ENCODE measurements at places on chromosomes 16 and 17. TPM values are rescaled to one million over a fixed set of nuclear protein-coding genes. Genes with fewer than 3 reads are reported as not detected.

TMEM238L gene
- polyA plus RNA-seq = 2.9 TPM

SNX11 gene
- 19.3 TPM for polyA plus RNA-seq

RNF222 gene
- polyA plus RNA-seq = not detected

CDRT15L2 gene
- polyA plus RNA-seq = not detected

KRTAP4-3 gene
- polyA plus RNA-seq = not detected

TSR3 gene
- polyA plus RNA-seq = 54.9 TPM

GRCh38 chr17:41592601-41593305 lies 6.1 kb upstream of the KRT14 start:
- DNase-seq = no peak

DNA sequence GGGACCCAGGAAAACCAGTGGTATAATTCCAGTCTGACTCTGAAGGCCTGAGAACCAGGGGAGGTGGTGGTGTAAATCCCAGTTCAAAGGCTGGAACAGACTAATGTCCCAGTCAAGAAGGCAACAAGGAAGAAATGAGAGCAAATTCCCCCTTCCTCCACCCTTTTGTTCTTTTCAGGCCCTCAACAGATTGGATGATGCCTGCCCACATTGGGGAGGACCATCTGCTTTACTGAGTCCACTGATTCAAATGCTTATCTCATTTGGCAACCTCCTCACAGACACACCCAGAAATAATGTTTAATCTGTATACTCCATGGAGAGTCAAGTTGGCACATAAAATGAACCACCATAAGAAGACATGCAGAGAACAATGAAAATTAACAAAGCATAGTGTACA lies 61.9 kb upstream of the CRYM start:
- no peak for DNase-seq

- DNase-seq = no peak
Measured at GRCh38 chr16:81491541-81492188, 47.1 kb downstream of the CMIP start.

DNA sequence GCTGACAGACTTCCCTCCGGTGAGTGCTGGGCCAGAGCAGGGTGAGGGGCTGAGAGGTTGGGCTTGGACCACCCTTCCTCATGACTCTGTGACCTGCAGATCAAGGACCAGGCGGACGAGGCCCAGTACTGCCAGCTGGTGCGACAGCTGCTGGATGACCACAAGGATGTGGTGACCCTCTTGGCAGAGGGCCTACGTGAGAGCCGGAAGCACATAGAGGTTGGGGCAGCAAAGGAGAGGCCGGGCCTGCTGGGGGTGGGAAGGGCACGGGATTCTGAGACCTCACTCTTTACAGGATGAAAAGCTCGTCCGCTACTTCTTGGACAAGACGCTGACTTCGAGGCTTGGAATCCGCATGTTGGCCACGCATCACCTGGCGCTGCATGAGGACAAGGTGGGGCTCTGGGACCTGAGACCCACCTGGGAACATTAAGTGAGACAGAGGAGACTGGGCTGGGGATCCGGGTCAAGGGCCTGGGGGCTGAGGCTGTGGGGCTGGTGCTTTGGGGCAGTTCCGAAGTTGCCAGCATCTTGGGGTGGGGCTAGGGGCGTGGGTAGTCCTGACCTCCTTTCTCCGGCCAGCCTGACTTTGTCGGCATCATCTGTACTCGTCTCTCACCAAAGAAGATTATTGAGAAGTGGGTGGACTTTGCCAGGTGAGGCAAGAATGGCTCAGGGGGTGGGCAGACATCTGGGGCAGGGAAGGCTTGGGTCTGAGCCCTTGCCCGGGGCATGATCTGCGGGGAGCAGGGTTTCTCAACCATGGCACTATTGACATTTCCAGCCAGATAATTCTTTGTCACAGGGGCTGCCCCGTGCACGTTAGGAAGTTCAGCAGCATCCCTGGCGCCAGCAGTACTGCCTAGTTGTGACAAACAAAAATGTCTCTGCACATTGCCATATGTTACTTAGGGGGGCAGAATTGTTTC lies 2.2 kb downstream of the BCKDK start:
- DNase-seq = no peak

DNA sequence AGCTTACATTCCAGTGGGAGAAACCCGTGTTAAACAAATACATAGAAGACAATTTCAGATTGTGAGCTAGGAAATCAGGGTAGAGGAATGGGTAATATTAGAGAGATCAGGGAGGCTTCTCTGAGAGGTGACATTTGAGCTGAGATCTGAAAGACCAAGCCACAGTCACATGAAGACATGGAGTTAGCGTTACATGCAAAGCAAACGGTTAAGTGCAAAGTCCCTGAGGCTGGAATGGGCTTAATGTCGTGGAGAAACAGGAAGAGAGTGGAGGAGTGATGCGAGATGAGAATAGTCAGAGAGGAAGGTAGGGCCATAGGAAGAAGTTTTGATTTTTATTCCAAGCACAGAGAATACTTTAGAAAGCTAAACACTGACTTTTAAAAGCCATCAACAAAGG lies 246.1 kb downstream of the IRX3 start:
- no peak for DNase-seq

- peak; percentile 60 for DNase-seq
Measured at GRCh38 chr16:11257131-11257938, 1.3 kb upstream of the SOCS1 start.

DNA sequence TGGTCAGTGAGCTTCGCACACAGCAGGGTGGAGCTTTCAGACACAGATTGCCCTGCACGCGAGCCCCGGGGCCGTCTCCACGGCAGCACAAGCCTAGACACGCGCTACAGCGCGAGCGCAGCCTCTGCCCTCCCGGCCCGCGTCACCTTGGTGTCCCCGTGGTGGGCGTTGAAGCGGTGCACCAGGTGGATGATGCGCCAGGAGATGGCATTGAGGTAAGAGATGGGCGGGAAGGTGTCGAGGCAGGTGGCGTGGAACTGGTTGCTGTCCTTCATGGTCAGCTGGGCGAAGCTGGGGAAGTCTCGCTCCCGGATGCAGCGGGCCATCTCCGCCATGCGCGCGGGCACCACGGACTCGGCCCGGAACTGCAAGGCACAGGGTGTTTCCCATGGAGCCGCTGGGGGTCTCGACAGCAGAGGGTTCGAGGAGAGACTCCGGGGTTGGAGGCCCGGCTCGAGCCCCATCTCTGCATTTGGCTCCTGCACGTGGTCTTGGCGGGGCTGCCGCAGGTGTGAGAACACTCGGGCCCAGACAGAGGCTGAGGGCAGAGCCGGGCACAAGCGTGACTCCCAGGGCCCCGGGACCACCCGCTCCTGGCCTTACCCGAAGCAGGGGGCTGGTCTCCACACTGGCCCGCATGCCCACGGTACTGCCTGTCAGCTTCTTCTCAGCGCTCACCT lies 4.3 kb upstream of the CYBA start:
- DNase-seq = no peak

DNA sequence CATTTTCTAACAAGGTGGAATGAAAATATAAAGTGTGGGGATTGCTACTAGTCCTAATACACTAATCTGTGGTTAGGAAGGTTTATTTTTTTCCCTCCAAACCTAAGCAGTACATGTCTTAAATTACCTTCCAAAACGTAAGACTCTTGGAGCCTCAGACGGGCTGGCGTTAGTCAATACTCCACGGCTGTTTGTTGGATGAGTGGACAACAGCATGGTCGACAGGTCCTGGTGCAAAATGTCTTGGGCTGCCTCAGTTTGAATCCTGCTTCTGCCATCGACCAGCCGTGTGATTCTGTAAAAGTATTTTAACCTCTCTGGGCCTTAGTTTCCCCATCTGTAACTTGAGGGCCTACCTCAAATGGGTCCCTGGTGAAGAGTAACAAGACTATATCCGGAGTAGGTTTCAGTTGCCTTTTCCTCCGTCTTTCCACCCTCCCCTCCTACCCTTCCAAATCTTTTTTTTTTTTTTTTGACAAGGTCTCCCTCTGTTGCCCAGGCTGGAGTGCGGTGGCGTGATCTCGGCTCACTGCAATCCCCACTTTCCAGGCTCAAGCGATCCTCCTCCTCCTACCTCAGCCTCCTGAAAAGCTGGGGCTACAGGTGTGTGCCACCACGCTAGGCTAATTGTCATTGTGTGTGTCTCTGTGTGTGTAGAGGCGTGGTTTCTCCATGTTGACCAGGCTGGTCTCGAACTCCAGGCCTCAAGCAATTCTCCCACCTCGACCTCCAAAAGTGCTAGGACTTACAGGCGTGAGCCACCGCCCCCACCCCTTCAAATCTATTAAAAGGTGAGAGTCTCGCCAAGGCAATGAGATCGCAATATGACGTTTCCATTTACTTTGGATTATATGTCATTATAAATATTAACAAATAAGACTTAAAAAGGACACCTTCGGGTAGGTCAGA lies 5.8 kb downstream of the SCGB1C2 start:
- DNase-seq = no peak

DNA sequence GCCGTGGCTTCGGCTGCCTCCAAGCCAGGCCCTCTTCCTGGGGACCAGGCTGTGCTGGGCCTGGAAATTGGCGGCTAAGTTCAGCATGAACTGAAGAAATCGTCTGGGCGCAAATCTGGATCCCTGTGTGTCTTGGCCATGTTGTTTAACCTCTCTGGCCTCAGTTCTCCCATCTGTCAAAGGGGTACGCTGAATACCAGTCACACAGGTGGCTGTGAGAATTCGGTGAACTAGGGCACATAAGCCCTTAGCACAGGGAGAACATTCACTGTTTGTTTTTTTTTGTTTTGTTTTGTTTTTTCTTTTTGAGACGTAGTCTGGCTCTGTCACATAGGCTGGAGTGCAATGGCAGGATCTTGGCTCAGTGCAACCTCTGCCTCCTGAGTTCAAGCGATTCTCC lies 19.0 kb downstream of the LASP1 start:
- no peak for DNase-seq

- no peak for DNase-seq
Measured at GRCh38 chr16:638034-638543, 2.0 kb upstream of the METTL26 start.

DNA sequence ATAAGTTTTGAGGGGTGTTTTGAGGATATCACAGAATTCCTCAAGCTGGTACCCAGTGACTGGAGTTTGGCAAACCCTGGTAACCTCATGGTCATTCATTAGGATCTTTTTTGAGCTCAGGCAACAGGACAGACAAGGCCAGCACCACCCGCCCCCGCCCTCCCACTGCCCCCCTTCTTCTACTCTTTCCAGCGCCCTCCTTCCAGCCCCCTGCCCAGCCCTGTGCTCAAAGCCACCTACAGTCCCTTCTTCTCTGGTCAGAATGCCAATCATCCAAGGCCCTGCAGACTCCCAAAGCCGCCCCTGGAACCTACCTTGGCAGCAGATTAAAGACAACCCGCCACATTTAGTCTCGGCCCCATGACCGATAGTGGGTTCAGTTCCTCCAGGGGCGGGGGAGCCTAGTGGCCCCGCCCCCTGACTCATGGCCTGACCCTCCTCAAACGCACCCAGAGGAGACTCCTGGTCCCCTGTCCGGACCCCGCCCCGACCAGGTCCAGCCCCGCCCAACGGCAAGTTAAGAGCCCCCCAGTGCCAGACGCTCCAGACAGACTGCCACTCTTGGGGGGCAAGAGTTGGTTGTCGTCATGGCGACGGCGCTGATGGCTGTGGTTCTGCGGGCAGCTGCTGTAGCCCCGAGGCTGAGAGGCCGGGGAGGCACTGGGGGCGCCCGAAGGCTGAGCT lies at the start of gene NAGS:
Gene NAGS (plus strand): TSS at position 546 of the 684 bp plus-strand sequence. CDS start 42 bp downstream, at position 588.
- no peak for DNase-seq

DNA sequence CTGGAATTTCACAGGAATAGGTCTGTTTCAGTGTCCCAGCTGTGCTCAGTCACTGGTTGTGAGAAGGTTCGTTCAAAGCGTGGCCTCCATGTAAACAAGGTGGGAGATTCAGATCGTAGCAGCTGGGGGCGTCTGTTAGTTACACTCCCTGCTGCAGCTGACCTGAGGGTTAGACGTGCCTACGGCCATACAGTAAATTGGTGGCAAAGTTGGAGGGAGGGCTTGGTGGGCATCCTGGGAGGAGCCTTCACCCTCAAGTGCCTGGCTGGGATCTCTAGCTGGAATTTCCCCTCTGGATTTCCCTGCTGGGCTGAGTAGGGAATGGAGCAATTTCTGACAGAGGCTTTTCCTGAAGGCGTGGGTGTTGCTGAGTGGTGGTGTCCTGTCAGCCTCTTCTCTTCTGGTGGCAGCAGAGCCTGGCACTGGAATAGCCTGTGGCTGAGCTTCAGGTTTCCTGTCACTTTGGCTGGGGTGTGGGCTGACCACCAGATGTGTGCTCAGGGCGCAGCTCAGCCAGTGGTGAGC lies 6.4 kb downstream of the FCSK start:
- DNase-seq = no peak

- DNase-seq = no peak
Measured at GRCh38 chr17:47789611-47790561, 31.7 kb downstream of the OSBPL7 start.

DNA sequence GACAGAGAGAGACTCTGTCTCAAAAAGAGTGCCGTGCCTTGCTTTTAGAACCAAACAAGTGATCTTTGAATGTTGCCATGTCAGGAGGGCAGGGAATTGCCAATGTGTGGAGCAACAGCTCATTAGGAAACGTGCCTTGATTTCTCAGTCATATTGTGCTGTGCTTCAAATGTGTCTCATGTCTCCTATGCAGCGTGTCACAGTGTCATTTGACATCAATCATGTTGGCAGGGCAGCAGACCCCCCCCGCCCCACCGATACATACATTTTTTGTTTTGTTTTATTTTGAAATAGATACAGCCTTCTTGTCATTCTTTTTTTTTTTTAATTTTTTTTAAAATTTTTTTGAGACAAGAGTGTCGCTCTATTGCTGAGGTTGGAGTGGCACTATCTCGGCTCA lies 22.1 kb downstream of the MRC2 start:
- DNase-seq = no peak

- no peak for DNase-seq
Measured at GRCh38 chr17:69528035-69528434, 113.5 kb downstream of the MAP2K6 start.

- DNase-seq = no peak
Measured at GRCh38 chr17:59377410-59377809, 46.0 kb downstream of the YPEL2 start.

GRCh38 chr16:49084628-49085390 lies 196.8 kb downstream of the CBLN1 start:
- no peak for DNase-seq

- DNase-seq = no peak
Measured at GRCh38 chr17:14759325-14759724, 458.4 kb downstream of the HS3ST3B1 start.

- no peak for DNase-seq
Measured at GRCh38 chr16:49936791-49937190, 80.9 kb upstream of the ZNF423 start.

DNA sequence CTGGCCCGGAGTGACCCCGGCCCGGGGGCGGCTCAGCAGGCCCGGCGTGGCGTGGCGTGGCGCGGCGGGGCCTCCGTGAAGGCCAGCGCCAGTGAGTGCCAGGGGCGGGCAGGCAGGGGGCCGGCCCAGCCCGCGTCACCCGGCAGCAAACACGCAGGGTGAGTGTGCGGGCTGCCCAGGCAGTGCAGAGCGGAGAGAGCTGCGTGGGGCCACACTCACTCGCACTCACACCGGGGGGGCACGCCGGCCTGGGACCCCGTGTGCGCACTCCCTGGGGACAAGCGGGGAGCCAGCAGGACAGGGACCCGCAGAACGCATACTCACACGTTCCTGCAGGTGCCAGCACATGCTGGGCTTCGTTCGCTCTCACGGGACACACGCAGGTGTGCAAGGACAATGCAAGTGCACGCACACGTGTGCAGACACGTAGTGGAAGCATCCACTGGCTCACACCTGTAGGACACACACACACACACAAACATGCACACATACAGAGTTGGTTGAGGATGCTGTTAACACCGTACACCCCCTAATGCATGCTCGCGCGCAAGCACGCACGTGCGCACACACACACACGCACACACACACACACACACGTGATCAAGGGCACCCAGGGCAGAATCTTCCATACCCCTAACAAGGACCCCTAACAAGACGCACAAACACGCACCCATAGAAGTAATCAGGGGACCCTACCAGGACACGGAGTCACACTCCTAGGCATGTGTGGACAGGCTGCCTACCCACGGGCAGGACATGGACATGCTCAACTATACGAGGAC lies 7.7 kb downstream of the USP6 start:
- DNase-seq = no peak

Data from renal cortex interstitium (tissue), 15 donors.